AG09309 (cell line): ENCODE measurements at places on chromosomes 2 and 18.

- no peak for DNase-seq
These were observed 91.5 kb downstream of the ADD2 start for GRCh38 chr2:70676301-70677035.

GRCh38 chr2:70261501-70261900, 3.6 kb downstream of the PCYOX1 start:
- no peak for DNase-seq

DNA sequence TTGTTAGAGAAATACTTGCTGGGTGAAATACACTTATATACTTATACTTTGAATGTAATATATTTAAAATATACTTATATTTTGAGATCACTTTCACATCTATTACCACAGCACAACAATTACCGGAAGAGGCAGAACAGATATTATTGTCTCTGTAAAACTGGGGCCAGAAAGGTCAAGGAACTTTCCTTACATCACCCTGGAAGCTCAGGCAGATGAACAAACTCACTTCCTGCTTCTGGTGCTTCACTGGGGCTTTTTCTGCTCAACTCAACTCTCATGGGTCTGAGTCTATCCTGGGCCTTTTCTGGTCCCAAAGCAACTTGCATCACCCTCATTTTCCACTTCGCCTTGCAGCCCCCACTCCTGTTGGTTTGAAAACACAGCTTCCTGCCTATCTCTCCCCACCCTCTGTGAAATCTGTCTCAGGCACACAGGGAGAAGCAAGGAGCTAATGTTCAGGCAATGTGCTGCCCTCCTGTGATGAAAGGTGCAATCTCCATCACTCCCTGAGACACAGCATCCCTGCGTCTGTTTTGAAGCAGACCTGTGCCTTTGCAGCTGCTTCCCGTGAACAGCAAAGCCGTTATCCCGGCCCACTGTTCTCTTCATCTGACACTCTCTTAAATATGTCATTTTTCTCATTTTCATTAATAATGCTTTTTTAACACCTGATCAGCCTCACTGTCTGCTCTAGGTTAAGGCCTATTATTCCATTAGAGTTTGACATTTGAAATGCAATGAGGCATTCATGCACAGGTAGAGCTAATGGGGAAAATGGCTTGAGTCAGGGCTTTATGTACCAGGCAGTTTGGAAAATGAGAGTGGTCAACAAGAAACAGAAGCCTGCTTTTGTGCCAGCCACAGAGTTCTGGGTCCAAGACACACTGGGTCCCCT, 251.9 kb upstream of the CHAC2 start:
- DNase-seq, result no peak

DNA sequence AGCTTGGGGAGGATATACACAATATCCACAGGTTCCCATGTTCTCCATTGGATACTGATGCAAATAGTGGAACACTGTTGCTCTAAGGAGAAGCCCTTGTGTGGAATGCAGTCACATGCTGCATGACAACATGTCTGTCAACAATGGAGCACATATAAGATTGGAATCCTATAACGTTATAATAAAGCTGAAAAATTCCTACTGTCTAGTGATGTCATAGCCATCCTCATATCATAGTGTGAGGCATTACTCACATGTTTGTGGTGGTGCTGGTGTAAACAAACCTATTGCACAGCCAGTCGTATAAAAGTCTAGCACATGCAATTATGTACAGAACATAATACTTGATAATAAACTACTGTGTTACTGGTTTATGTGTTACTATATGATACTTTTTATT, 394.7 kb downstream of the FBXO15 start:
- DNase-seq, result no peak

DNA sequence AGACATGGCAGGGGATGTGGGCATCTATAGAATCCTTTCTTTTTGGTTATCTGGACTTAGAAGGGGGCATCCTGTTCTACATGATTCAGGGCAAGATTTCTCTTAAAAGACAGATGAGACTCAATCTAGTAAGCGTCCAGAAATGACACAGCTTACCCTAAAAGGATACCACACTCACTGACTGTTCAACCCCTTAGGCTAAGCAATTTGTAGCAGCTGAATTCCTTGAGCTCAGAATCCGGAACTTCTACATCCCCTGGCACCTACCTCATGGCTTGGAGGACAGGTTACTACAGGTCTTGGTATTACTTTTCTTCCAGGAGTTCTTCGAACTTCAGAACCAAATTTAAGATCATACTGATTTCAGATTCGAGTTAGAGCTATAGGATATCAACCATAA, 138.4 kb downstream of the LAMA3 start:
- DNase-seq, result no peak

GRCh38 chr2:174778085-174778981, 14.1 kb upstream of the CHRNA1 start:
- peak; percentile 98 for DNase-seq

DNA sequence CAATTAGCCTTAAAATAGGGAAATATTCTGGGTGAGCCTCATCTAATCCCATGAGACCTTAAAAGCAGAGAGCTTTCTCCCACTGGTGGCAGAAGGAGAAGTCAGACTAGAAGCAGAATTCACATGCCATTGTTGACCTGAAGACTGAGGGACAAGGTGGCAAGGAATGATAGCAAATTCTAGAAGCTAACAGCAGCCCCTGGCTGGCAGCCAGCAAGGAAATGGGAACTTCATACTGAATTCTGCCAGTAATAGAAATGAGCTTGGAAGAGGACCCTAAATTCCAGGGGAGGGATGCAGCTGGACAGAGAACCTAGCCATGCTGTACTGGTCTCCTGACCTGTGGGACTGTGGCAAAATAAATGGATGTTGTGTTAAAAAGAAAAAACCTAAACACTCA, 19.5 kb downstream of the B3GNT7 start:
- no peak for DNase-seq

DNA sequence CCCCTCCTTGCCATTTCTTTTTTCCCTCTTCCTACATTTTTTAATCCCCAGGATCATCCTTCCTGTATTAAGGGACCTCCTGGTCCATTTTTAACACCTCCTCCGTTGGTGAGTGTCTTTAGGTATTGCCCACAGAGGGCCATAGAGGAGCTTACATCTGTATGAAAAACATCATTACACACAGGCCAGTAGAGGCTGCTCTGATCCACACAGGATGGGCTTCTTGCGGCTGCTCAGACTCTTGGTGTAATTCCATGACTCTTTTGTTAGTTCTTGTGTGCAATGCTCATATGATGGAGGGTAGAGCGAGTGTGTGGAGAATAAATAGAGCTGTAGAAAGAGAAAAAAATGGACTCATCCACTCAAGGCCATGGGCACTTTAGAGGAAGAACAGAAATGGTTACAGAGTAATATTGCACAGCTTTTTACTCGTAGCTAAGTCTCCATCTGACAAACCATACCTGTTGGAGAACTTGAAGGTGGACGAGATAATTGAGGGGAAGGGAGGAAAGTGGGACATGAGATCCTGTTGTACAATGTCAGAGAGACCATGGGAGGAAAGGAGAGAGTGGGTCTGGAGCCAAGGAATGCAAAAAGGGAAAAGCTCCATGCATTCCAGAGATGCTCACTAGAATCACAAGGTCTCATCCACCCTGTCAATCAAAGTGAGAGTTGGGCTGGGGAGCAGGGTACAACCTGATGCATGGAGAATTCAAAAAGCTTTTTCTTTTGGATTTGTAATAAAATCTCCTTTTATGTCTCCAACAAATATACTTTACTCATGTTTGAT, 129.7 kb upstream of the TNP1 start:
- peak; percentile 11 for DNase-seq

- DNase-seq, result no peak
These were observed 176.1 kb upstream of the SESTD1 start for GRCh38 chr2:179440642-179441251.

DNA sequence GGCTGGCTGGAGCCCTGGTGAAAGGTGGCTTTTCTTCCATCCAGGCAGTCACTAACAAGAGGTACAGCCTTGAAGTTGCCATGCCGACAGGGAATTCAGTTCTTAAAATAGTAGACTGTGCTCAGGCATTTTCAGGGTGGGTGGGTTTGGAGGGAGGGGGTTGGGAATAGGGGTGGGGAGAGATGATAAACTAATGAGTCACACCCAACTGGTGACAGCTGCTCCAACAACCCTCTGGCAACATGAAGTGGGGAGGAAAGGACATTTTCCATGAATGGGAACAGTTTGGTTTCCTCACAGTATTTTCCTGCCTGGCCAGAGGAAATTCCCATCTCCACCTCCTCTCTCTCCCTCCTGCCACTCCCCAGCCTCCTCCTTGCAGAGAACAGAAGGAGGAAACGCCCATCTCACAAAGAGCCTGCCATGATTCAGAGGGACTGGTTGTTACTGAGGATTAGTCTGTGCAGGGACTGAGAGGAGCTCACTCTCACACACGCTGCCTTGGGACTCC, 113.0 kb upstream of the SLC1A4 start:
- DNase-seq, result peak; percentile 46

GRCh38 chr2:140256080-140256479, 1475.9 kb upstream of the NXPH2 start:
- no peak for DNase-seq

DNA sequence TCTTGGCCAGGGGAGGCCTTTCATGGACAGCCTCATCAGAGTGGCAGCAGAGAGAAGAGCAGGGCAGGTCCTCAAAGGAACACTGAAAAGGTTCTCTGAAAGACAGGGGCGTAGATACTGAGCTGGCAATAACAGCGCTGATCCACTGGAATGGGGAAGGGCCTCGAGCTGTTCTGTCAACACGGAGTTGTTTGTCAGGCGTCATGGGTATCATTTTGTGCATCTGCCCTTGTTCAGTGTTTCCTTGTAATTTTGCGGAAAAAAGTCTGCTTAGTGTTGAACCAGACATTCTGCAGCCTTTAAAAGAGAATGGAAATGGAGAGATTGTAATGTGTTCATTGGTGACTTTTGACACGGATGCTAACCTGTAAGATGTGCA, 21.5 kb downstream of the AGAP1 start:
- no peak for DNase-seq

- no peak for DNase-seq
These were observed 16.1 kb downstream of the ACOXL start for GRCh38 chr2:110748489-110748867.
